ENCODE measurements at places on chromosomes 2 and 18.

DNA sequence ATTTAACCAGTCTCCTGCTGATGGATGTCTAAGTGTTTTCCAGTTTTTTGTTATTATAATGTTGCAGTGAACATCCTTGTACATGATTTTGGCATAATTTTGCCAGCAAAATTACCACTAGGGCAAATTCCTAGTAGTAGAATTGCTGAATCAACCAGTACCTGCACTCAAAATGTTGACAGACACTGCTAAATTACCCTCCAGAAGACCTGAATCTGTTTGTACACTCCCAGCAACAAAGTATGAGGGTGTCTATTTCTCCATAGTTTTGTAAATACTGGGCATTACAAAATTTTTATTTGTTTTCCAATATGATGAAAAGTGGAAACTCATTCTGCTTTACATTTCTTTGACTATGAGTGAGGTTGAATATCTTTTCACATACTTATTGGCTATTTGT is 11.2 kb upstream of the MAT2A start:
- H3K36me3 ChIP-seq = no peaks in the 10 kb centered on the region
- peaks cover 27% of the 10 kb centered on the region for H3K4me1 ChIP-seq
- no peak overlapping the region for H3K27ac ChIP-seq
- no peak overlapping the region for H3K4me3 ChIP-seq

GRCh38 chr2:224781400-224781799 is 65.2 kb upstream of the CCDC195 start:
- H3K36me3 ChIP-seq = no peaks in the 10 kb centered on the region
- peaks cover 11% of the 10 kb centered on the region for H3K4me1 ChIP-seq
- H3K27ac ChIP-seq = no peak overlapping the region
- no peak overlapping the region for H3K4me3 ChIP-seq

GRCh38 chr18:79786786-79787526 is 10.8 kb upstream of the KCNG2 start:
- no peaks in the 10 kb centered on the region for H3K36me3 ChIP-seq
- H3K4me1 ChIP-seq = no peaks in the 10 kb centered on the region
- H3K4me3 ChIP-seq = no peak overlapping the region

GRCh38 chr2:119013671-119014070 is 71.7 kb downstream of the MARCO start:
- no peaks in the 10 kb centered on the region for H3K36me3 ChIP-seq
- no peak overlapping the region for H3K27ac ChIP-seq
- DNase-seq = no peak
- no peak overlapping the region for H3K4me3 ChIP-seq
- H3K4me1 ChIP-seq = peaks cover 4% of the 10 kb centered on the region
- peaks cover 69% of the 10 kb centered on the region for H3K27me3 ChIP-seq

DNA sequence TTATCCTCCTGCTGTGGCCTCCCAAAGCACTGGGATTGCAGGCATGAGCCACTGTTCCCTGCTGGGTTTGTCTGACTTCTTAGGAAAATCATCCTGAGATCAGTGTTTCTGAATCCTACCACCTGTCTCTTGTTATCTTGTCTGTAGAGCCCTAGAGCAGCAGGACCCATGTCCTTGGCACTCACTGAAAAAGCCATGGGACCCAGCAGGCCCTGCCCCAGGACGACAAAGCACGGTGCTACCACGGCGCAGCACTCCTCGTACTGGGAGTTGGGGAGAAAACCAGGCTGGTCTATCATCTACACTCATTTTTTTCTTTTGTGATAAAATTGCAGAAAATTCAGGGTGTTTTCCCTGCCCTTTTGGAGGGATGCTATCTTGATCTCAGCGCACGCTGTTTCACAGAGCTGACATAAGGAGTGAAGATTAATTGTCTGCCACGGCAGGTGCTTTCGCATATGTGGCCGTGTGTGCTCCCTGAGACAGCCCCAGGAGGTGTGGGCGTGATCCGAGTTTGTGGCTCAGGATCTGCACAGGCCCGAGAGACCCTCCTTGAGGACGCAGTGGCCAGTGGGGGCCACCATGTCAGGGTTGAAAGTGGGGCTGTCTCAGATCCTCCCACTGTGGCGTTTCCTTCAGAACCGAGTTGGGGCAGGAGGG is 179.1 kb downstream of the LDLRAD4 start:
- DNase-seq = no peak
- H3K4me1 ChIP-seq = peaks cover 30% of the 10 kb centered on the region
- H3K27ac ChIP-seq = no peak overlapping the region
- H3K4me3 ChIP-seq = no peak overlapping the region
- H3K27me3 ChIP-seq = peaks cover 74% of the 10 kb centered on the region

GRCh38 chr2:2913601-2914120 is 464.0 kb downstream of the EIPR1 start:
- DNase-seq = no peak
- H3K4me1 ChIP-seq = no peaks in the 10 kb centered on the region
- H3K4me3 ChIP-seq = no peak overlapping the region
- H3K27me3 ChIP-seq = no peaks in the 10 kb centered on the region

- H3K27me3 ChIP-seq = no peaks in the 10 kb centered on the region
- peaks cover 5% of the 10 kb centered on the region for H3K4me1 ChIP-seq
These were observed 76.9 kb downstream of the AAK1 start for GRCh38 chr2:69566669-69567068.

DNA sequence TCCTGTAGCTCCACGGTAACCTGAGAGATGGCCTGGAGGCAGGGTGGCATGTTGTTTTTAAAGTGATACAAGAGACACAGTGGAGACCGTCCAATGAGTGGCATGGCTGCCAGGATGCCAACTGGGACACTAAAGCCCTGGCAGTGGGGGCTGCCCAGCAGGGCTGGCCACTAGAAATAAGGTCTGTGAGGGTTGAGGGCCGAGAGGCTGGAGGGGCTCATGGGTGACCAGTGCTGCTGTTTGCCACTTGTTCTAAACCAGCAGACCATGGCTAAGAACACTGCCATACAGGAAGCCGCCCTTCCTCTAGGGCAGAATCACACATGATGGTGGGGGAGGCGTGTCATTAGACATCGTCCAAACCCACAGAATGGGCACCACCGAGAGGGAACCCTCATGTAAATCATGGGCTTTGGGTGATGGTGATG is 71.9 kb downstream of the ALPK2 start:
- H3K4me3 ChIP-seq = no peak overlapping the region
- H3K27me3 ChIP-seq = peaks cover 20% of the 10 kb centered on the region
- DNase-seq = no peak
